ENCODE measurements at places on chromosomes 6 and 20. TPM values are rescaled to one million over a fixed set of nuclear protein-coding genes. Genes with fewer than 3 reads are reported as not detected.

GRCh38 chr6:76326871-76327270 lies 254.4 kb upstream of the IMPG1 start:
- no peak for DNase-seq

GRCh38 chr20:63167026-63167917 lies 48.7 kb downstream of the YTHDF1 start:
- no peak for DNase-seq

Gene NKX2-4
- not detected for total RNA-seq

GRCh38 chr6:34511214-34511914 lies 44.8 kb downstream of the SPDEF start:
- no peak for DNase-seq

- DNase-seq: peak; percentile 82
Measured at GRCh38 chr20:25247000-25247517, 826 bp upstream of the PYGB start.

- no peak for DNase-seq
Measured at GRCh38 chr20:53678990-53679596, 85.5 kb upstream of the ZNF217 start.

DNA sequence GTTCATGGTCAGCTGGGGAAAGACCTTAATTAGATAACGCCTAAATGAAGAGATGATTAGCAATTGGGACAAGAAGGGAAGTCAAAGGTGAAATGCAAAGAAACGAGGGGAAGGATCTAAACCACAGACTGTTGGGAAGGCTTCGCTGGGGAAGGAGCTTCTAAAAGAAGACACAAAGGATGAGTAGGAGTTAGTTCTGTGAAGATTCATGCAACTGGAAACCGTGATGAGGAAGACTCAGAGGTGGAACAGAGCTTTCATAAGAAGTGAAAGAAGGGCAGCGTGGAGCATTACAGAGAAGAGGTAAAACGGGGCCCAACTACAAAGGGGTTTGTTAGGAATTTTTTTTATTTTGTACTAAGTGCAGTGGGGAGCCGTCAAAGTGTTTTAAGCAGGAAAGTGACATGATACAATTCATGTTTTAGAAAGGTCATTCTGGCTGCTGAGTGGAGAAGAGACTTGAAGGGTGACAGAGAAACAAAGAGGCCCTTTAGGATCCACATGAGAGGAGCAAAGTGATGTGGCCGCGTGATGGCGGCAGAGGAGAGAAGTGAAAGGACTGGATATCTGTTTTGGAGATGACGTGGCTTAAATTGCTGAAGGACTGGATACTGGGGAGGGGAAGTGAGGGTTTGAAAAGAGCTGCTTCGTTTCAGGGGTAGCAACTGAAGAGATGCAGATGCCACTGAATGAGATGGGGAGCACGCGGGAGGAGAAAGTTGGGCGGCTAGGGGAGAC lies 33.6 kb downstream of the TTI1 start:
- no peak for DNase-seq

Gene BEND6
- total RNA-seq: 2.7 TPM

- DNase-seq: no peak
Measured at GRCh38 chr20:53645582-53645897, 51.9 kb upstream of the ZNF217 start.

- DNase-seq: no peak
Measured at GRCh38 chr20:30286157-30286556, 971.3 kb upstream of the DEFB115 start.

Gene ACSS2
- total RNA-seq: 33.3 TPM

DNA sequence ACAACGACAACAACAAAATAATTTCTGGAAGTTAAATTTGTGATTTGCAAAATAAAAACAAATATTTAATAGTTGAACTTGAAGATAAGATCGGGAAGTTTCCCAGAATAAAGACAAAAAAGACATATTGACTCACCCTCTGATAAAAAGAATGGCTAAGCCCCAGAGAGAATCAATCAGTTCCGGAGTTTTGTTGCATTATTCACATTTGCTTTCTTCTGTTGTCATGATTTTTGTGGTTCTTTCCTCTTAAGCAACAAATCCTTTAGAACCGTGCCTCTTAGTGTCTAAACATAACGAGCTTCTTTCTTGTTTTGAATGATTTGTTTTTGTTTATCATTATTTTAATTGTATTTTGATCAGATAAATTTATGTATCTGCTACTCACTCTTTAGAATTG lies 337.7 kb upstream of the PRND start:
- DNase-seq: peak; percentile 9

Gene TRIM27
- total RNA-seq: 62.8 TPM

Gene ID4
- 0.57 TPM for total RNA-seq

Gene BPIFB1
- not detected for total RNA-seq

Gene IMPG1
- not detected for total RNA-seq

Gene SLC52A3
- 0.02 TPM for total RNA-seq

GRCh38 chr20:22890594-22891300 lies 144.4 kb upstream of the SSTR4 start:
- DNase-seq: no peak

DNA sequence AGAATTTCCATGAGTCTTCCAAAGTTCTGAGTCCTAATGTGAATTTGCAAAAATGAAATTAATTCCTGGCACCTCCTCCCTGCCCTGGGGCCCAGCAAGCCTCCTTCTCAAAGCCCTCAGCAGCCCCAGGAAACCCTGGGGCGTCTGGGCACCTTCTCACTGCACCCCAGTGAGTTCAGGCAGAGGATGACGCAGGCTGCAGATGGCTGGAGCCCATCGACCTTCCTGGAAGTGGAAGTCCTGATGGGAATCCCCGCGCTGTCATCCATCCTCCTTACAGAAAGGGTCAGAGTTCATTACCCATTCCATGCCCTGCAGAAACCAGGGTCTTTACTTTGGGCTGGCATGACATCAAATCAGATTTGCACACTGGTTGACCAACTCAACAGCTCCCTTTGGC lies 31.6 kb downstream of the DLL1 start:
- no peak for DNase-seq

DNA sequence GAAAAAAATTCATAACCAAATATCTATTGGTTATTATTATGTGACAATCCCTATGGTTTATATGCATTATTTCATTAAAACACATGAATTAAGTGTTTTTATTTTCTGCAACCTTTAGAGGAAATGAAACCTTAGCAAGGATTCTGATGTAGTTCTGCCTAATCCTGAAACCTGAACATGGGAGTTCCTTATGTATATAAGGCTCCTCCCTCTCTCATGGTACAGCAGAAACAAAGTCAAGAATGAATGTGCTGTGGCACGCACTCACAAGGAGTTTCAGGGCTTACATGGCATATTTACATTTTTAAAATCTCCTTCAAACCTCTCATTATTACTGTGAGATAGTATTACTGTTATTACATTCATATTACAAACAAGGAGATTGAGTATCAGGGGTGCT lies 426.4 kb upstream of the CITED2 start:
- DNase-seq: no peak

- DNase-seq: no peak
Measured at GRCh38 chr6:147603392-147604081, 95.0 kb downstream of the SAMD5 start.

DNA sequence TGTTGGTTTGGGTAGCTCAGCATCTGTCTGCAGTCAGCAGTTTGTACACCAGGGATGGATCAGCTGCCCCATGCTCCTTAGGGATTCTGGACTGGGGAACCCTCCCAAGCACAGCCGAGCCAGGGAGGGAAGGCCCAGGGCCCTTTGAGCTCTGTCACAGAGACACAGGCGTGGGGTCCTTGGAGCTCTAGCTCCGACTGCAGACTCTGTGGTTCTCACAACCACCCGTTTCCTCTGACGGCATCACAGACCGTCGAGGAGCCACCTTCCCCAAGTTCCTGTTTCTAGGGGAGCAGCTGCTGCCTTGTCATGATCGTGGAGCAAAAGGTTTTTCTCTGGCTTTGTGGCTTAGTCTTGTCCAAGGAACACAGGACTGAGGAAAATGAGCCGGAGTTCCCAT lies at the start of gene SLA2:
Gene SLA2, minus strand, starts transcription at position 199 of the 400 bp plus-strand sequence. CDS start 4,861 bp downstream, outside the sequence.
- DNase-seq: no peak

- no peak for DNase-seq
Measured at GRCh38 chr6:162404951-162405350, 322.6 kb downstream of the PRKN start.

DNA sequence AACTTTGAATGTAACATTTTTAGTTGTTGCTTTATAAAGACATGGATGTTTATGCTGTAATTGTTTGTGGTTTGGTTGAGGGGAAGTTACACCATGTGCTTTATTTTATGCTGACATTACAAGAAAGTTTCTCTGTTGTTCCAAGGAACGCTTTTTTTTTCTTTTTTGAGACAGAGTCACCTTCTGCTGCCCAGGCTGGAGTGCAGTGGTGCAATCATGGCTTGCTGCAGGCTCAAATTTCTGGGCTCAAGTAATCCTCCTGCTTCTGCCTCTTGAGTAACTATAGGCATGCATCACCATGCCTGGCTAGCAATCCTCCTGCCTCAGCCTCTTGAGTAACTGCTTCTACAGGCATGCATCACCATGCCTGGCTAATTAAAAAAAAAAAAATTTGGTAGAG lies 21.0 kb upstream of the IFNGR1 start:
- no peak for DNase-seq

Gene ABHD16A
- 55.7 TPM for total RNA-seq

DNA sequence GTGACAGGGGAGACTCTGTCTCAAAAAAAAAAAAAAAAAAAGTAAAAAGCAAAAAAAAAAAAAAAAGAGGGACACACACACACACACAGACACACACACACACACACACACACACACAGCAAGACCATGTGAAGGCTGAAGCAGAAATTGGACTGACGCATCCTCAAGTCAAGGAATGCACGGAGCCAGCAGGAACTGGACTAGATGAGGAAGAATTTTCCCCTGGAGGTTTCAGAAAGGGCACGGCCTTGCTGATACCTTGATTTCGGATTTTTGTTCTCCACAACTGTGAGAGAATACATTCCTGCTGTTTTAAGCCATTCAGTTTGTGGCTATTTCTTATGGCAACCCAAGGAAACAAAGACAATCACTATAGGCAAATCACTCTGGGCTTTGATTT lies 176.9 kb upstream of the SALL4 start:
- DNase-seq: no peak

DNA sequence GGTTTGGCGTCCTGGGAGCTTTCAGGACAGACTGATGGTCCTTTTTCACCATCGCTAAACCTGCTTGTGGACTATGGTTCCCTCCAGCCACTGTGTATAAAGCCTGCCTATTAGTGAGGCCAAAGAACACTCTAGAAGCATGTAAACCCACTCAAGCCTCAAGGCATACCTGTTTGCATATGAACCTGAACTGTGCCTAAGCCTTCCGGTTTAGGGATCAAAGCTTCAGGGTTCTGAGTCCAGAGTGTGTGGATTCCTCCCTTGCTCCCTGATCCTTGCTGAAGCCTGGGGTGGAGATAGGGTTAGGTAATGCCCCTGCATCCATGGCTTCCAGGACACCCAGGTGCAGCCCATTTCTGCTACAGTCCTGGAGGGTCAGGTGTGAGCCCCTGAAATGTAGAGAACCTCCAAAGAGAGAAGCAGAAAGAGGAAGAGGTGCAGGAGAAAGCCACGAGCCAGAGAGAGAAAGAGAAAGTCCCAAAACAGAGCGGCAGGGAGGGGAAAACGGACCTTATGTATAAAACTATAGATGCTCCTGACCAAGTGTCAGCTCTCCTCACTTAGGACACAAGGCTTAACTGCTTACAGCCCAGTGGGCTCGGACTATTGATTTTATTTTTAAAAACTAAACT lies 93.3 kb downstream of the SCML4 start:
- DNase-seq: no peak

Gene DCDC2
- 0.05 TPM for total RNA-seq

GRCh38 chr6:222468-222867 lies 69.8 kb upstream of the DUSP22 start:
- no peak for DNase-seq

GRCh38 chr6:167487749-167488664 lies 163.1 kb downstream of the TTLL2 start:
- no peak for DNase-seq

DNA sequence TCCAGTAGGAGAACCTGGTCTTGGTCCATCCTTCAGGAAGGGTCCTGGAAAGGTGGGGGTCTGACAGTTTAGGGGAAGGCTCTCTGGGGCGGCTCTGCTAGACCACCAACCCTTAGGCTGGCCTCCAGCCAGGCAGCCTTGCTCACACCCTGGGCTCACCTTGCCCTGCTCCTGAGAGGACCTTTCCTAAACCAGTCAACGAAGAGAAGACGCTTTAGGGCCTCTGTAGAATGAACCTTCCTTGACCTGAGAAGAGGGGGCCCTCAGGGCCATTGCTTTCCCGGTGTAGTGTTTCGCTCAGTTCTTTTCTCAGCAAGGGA lies 1.1 kb downstream of the CDC25B start:
- DNase-seq: no peak

Gene TREML4
- not detected for total RNA-seq

Gene OXT
- not detected for total RNA-seq

DNA sequence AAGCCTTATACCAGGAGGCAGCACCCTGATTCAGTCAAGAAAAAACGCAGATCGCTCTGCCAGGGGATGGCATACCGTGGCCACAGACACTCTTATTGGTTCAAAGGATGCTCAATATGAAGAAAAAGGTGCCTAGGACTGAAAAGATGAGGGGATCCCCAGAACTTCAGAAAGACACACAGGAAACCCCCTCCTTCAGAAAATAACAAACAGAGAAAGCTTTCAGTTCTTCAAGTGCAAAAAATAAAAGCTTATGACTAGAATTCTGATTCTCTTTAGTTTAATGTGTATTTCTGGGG lies 17.7 kb upstream of the MYB start:
- DNase-seq: no peak

DNA sequence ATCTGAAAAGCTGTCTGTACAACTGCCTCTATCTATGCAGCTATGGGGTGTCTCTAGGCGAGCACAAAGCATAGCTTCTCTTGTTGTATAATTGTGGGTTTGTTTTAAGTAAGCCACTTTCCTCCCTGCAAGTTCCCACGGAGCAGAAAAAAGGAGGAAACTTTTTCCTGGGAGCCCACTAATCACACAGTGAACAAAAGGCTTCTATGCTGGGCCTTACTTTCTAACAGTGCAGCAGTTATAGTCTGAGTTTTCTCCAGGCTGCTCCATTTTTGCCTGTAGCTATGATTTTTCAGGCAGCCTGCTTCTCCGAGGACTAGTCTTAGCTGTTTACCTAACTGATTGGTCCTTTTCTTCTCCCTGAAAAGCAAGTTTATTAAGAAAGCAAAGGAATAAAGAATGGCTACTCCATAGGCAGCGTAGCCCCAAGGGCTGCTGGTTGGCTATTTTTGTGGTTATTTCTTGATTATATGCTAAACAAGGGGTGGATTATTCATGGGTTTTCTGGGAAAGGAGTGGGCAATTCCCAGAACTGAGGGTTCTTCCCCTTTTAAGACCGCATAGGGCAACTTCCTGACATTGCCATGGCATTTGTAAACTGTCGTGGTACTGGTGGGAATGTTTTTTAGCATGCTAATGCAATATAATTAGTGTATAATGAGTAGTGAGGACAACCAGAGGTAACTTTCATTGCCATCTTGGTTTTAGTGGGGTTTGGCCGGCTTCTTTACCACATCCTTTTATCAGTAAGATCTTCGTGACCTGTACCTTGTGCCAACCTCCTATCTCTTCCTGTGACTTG lies 84.3 kb downstream of the OPRM1 start:
- DNase-seq: no peak

All from NCI-H460 (cell line).